ENCODE measurements at places on chromosomes 12 and 14.

DNA sequence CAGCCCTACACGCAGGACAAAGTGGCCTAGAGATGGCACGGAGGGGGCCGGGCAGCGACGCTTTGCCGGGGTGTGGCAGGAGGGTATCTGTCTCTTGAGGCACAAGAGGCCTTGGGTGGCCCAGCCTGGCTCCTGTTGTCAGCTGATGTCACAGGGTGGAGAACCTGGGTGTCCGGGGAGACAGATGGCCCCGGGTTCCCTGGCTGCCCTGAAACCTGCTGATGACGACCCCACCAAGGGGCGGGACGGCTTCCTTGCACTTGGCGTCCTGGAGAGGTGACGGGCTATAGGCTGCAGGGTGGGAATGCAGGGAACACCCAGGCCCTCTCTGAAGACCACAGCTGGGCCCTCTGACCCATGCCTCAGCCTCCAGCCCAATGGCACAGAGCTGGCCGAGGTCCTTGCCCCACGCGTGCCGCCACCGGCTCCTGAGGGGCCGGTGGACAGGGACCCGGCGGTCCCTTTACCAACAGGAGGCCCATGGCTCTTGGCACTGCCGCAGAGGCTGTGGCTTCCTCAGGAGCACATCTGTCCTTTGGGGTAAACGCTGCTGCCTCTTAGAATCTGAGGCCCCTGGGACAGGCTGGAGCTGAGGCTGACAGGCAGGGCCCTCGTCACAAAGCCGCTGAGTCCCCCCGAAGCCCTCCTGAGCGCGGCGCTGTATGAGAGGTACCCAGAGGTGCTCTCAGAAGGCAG lies 16.4 kb downstream of the TRMT61A start:
- no peak for DNase-seq

GRCh38 chr12:57131896-57132744 lies 3.8 kb downstream of the LRP1 start:
- DNase-seq: no peak

GRCh38 chr12:57896115-57896433 lies 45.3 kb upstream of the ATP23 start:
- DNase-seq: no peak

DNA sequence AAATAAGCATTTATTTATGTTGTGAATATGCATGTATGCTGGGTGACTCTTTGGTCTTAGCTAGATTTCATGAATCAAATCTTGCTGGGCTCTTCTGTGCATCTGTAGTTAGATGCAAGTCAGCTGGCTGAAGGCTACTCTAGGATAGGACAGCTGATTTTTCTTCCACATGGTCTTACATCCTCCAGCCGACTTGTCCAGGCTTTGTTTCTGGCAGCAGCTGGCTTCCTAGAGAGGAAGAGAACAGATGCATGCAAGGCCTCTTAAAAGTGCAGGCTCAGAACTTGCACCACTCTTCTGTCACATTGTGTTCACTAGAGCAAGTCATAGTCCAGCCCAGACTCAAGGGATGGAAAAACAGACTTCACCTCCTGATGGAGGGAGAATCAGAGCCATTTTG lies 435.4 kb upstream of the STXBP6 start:
- DNase-seq: no peak

DNA sequence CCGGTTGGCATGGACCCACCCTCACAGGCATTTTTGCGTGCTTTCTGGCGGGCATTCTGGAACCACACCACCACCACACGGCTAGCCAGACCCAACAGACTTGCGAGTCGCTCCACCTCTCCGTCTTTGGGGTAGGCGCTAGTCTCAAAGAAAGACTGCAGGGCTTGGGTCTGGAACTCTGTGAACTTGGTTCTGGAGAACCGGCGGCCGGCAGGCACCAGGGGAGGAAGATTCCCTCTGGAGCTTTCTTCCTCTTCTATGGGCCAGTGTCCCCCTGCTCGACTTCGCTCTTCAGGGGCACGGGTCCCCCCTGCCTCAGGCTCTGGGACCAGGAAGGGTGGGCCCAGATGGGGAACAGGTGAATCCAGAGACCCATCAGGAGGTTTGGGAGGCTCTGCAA lies 26.6 kb downstream of the ZFHX2 start:
- no peak for DNase-seq

Data from activated T-helper 1 cell treated with Interleukin-2 at 50 U/mL for 16 hours (primary cell).